ENCODE measurements at places on chromosomes 5 and 9.

DNA sequence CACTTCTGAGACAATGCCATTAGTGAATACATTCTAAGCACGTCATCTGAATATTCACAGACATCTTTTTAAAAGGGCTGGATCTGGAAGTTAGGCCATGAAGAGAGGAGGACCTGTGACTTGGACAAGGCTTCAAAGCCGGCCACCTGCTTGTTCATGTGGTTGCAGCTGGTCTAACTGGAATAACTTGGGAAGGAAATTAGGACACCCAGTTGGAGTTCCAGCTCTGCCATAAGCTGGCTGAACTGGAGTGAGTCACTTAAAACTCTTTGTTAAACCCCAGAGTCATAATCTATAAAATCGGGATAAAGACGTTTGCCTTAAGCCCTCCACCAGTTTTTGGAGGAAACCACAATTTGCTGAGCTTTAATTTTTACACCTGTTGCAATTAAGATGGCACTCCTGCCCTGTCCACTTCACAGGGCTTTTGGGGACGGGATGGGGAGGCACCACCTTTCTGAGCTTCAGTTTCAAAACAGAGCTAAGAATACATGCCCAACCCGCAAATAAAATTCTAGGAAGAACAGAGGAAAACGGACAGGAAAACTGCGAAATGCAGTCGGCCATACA is 536 bp upstream of the STX17 start:
- peak overlapping the region; percentile 91 for H3K4me3 ChIP-seq
- H3K27me3 ChIP-seq: no peaks in the 10 kb centered on the region
- DNase-seq: no peak
- H3K36me3 ChIP-seq: no peaks in the 10 kb centered on the region

GRCh38 chr5:140734354-140734753 is 34.1 kb downstream of the ZMAT2 start:
- H3K36me3 ChIP-seq: no peaks in the 10 kb centered on the region
- H3K27me3 ChIP-seq: no peaks in the 10 kb centered on the region
- H3K27ac ChIP-seq: no peak overlapping the region
- H3K4me1 ChIP-seq: no peaks in the 10 kb centered on the region
- no peak for DNase-seq

DNA sequence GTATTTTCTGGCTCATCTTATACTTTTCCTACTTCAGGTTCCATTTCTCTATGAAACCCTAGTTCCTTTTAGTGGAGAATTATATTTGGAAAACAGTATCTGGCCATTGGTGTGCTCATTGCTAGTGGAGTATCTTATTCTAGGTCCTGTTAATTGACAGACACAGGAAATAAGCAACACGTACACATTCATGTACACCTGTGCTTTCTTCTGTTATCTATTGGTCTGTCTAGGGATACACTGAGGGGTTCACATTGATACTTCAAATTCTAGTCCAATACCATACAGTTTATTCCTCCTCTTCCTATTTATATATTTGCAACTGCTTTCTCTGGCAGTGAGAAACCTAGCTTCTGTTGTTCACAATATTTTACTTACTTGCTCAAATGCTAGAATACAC is 110.2 kb downstream of the FER start:
- H3K36me3 ChIP-seq: no peaks in the 10 kb centered on the region
- H3K4me3 ChIP-seq: no peak overlapping the region
- no peaks in the 10 kb centered on the region for H3K4me1 ChIP-seq
- no peak overlapping the region for H3K27ac ChIP-seq
- H3K27me3 ChIP-seq: no peaks in the 10 kb centered on the region
- DNase-seq: no peak

DNA sequence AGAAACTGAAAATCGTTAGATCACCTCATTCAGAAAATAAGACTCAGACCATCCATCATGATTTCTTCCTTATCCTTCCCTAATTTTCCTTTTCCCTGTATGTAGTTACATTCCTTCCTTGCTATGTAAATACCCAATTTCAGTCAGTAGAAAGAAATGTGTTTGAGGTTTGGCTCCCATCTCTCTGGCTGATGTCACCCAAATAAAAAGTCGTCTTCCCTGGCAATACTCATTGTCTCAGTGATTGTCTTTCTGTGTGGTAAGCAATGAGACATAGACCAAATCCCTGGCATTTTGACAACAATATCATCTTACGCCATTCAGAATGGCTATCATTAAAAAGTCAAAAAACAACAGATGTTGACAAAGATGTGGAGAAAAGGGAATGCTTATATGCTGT is 303.9 kb upstream of the EDIL3 start:
- no peak for DNase-seq
- H3K27ac ChIP-seq: no peak overlapping the region
- H3K4me1 ChIP-seq: no peaks in the 10 kb centered on the region
- H3K36me3 ChIP-seq: no peaks in the 10 kb centered on the region

GRCh38 chr9:72557549-72557948 is 36.1 kb downstream of the TMC1 start:
- DNase-seq: no peak
- H3K36me3 ChIP-seq: no peaks in the 10 kb centered on the region
- peaks cover 6% of the 10 kb centered on the region for H3K27me3 ChIP-seq

GRCh38 chr5:117411701-117412100 is 837.1 kb upstream of the SEMA6A start:
- H3K27me3 ChIP-seq: no peaks in the 10 kb centered on the region
- H3K4me3 ChIP-seq: no peak overlapping the region
- no peaks in the 10 kb centered on the region for H3K4me1 ChIP-seq
- no peak for DNase-seq
- no peak overlapping the region for H3K27ac ChIP-seq

- H3K4me3 ChIP-seq: no peak within 1 kb of the TSS
- no peaks in the 10 kb centered on the region for H3K4me1 ChIP-seq
- no peaks in the 10 kb centered on the region for H3K36me3 ChIP-seq
- no peak within 1 kb of the TSS for H3K27ac ChIP-seq
- DNase-seq: no peak
Observed at GRCh38 chr9:136977223-136977622, at the start of gene PTGDS. PTGDS (plus strand) TSS chr9:136977504; CDS start chr9:136977579, 75 bp downstream.

DNA sequence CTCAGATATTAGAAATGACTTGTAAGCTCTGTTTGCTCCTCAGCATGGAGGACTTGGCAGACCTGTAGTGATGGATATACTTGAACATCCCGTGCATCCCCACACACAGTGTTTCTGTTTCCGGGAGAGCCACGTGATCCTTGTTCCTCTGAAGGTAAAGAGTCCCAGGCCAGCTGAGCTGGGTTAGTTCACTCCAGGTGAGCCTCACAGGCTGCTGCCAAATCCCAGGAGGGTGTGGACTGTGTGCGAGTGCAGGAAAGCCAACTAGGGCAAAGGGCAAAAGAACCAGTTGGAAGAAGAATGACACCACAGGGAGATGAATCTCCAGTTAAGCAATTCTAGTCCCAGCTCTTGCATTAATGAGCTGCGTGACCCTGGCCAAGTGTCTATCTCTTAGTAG is 10.4 kb upstream of the TOMM5 start:
- DNase-seq: no peak
- peaks cover 13% of the 10 kb centered on the region for H3K27me3 ChIP-seq
- no peaks in the 10 kb centered on the region for H3K36me3 ChIP-seq
- no peak overlapping the region for H3K4me3 ChIP-seq
- no peaks in the 10 kb centered on the region for H3K4me1 ChIP-seq
- no peak overlapping the region for H3K27ac ChIP-seq

DNA sequence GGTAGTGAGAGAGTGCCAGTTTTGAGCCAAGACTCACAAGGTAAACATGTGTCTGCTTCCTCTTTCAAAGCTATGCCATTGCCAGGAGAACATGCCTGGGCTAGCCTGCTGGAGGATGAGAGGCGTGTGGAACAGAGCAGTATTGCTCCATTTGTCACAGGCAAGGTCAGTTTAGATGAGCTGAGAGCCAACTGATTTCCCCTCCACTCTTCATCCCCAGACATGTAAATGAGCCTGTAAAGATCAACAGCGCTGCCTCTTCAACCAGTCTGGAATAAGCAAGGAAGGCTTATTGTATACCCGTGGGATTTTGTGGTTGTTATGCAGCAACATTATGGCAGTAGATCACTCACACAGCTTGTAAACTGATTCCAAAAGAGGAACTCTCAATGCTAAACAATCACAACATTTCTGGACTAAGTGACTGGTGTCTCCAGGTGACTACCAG is 8.2 kb upstream of the GDNF start:
- no peaks in the 10 kb centered on the region for H3K36me3 ChIP-seq
- DNase-seq: no peak
- peaks cover 5% of the 10 kb centered on the region for H3K27me3 ChIP-seq

DNA sequence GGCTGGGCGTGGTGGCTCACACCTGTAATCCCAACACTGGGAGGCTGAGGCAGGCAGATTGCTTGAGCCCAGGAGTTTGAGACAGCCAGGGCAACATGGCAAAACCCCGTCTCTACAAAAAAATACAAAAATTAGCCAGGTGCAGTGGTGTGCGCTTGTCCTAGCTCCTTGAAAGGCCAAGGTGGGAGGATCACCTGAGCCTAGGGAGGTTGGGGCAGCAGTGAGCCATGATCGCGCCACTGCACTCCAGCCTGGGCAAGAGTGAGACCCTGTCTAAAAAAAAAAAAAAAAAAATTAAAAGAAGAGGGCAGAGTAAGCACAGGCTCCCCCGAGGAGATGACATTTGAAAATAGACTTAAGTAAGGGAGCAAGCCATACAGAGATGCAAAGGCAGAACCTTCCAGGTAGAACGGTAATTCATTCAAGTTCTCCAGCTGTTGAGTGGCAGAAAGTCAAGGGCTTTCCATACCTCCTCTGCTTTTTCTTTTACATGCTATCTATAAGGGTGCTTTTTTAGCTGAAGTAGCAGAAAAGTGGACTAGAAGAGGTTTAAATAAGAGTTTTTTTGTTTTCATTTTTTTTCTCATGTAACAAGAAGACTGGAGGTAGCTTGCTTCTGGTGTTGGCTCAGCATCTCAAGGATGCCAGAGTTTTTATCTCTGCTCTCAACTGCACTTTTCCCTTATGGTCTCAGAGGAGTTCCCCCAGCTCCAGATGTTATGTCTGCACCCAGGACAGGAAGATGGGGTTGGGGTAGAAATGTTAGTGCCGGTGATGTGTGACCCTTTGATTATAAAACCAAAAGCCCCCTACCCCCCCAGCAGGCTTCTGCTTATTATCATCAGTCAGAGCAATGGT is 40.8 kb downstream of the ERGIC1 start:
- no peaks in the 10 kb centered on the region for H3K27me3 ChIP-seq
- DNase-seq: peak; percentile 17
- H3K36me3 ChIP-seq: no peaks in the 10 kb centered on the region
- H3K27ac ChIP-seq: no peak overlapping the region

DNA sequence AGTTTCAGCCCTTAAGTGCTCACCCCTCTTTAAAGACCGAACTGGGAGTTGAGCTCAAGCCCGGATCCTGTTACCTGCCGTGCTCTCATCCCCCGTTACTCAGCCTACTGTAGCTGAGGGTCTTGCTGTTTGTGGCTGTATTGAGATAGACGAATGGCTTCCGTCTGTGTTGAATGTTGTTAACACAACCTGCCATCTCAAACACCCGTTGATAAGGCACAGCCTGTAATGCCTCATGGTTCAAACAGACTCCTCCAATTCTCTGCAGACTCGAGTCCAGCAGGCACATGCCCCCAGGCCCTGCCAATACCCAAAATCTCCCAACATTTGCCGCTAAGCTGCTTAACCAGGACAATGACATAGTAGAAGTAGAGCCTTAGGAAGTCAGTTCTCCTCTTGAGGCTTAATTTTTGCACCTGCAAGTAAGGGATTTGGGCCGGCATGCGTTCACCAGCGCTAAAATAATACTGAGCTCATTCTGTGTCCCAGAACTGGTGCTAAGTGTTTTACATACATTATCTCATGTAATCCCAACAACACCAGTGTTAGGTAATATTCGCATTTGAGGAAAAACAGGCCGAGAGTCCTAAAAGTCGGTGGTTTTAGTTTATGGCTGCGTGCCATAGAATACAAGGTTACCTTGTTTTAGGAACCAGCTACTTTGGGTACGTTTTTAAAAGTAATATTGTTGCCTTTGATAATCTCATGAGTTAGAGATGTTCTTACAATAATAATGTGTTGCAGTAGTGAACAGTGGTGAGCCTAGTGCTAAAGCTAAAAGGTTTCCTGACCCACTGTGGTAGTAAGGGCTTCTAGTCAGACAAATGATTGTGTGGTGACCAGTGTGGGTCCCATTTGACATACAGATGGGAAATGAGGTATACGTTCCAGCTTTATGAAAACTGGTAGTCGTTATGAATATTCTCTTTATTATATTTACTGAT is 1.5 kb upstream of the RFX3 start:
- H3K4me1 ChIP-seq: peaks cover 42% of the 10 kb centered on the region
- peak overlapping the region; percentile 100 for H3K27ac ChIP-seq
- no peaks in the 10 kb centered on the region for H3K27me3 ChIP-seq
- H3K36me3 ChIP-seq: peaks cover 2% of the 10 kb centered on the region
- H3K4me3 ChIP-seq: peak overlapping the region; percentile 39
- DNase-seq: no peak

All from DND-41 (cell line).